Activated T-cell treated with anti-CD3 and anti-CD28 coated beads, Interleukin-2, amount 50 U/mL, for 72 hours (primary cell): ENCODE measurements at places on chromosomes 7 and 10. TPM values are rescaled to one million over a fixed set of nuclear protein-coding genes. Genes with fewer than 3 reads are reported as not detected.

- DNase-seq = no peak
These were observed 284.1 kb downstream of the POU6F2 start for GRCh38 chr7:39261771-39262170.

DNA sequence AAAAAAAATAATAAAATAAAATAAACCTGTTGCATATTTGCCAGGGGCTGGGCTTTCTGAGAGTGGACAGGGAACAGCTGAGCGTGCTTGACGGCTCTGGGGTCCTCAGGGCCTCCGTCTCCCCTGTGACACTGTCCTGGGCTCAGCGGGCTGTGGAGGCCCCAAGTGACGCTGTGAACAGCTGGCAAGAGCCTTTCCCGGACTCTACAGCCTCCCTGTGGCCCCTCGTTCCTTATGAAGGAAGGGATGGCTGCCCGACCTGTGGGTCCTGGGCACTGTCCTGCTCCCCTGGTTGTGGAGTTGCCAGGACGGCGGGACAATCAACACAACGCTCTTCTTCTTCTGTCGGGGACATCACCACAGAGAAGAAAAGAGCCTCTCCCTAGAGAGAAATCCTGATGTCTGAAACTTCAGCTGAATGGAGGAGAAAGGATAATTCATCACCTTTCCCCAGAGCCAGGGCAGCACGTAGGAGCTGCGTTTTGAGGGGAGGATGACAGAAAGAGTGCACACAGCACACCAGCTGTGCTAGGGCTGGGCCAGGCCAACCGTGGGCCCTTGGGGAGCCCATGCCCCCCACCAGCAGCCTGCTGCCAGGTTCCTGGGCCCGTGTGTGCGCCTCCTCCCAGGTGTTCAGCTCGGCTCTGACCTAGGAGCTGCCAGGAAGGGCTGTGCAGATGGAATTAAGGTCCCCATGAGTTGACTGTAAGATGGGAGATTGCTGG is 45.4 kb downstream of the RBM17 start:
- DNase-seq = no peak

DNA sequence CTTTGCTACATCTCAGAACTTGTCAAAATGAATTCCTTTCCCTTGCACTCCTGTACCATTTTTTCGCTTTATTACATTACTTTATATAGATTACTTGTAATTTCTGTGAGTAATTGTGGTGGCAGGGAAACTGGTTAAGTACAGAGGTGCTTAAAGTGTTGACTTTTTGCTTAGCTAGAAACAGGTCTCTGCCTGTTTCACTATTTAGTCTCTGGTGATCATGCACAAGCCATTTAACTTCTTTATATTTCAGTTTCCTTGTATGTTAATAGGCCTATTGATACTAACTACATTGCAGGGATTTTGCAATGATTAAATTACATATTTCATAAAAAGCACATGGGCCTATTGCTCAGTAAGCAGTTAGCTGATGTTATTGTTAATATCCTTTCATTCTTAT is 233.8 kb downstream of the PRKG1 start:
- no peak for DNase-seq

DNA sequence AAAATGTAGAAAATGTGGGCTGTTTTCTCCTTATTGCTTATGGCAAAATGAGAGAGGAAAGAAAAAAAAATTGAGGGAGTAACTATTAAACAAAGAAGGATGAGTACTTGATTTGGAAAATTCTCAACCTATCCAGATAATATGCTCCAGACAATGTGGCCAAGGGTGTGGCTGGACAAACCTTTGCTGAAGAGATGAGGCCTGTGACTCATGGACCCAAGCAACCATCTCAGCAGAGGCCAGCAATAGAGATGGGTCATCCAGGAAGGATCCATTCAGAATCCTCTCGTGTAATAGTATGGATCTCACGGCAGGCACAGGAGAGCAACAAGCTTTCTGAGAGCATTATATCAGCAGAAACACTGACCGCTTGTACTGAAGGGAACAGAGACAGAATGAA is 120.3 kb upstream of the CELF2 start:
- DNase-seq = no peak

- no peak for DNase-seq
These were observed 41.3 kb upstream of the CAMK1D start for GRCh38 chr10:12308057-12308456.

CFAP43 gene
- total RNA-seq = 0.21 TPM

KLLN gene
- total RNA-seq = 0.22 TPM
